Ammon's horn (tissue), 1 donor: ENCODE measurements at places on chromosomes 11 and 22.

DNA sequence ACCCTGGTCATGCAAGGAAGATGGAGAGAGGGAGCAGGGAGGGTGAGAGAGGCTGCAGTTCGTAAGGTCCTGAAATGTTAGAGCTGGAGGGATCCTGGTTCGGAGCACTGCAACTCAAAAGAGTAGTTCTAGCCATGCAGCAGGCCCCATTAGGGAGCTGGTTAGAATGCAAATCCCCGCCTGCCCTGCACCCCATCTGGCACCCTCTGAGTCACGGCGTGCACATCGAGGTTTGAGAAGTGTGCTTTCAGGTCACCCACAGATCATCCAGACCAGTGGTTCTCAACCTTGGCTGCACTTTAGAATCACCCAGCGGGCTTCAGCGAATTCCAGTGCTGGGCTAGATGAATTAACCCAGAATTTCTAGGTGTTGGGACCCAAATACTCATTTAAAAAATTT, 48.2 kb downstream of the ST3GAL4 start:
- DNase-seq = no peak

DNA sequence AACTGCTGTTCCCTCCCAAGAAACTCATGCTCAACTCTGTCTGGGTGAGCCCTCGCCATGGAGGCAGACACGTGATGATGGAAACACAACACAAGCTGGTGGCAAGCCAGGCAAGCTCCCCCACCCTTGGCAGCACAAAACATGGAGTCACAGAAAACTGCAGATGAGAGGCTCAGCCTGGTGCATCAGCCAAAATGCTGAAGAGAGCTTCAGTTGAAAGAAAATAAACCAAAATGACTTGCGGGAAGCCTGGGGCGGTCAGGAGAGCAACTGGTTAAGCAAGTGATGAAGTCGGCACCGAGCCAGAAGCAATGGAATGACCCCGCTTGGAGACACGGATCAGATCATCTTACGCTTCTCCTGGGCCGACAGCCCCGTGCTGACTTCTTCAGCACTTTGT, 68.3 kb downstream of the C11orf58 start:
- peak; percentile 67 for DNase-seq

DNA sequence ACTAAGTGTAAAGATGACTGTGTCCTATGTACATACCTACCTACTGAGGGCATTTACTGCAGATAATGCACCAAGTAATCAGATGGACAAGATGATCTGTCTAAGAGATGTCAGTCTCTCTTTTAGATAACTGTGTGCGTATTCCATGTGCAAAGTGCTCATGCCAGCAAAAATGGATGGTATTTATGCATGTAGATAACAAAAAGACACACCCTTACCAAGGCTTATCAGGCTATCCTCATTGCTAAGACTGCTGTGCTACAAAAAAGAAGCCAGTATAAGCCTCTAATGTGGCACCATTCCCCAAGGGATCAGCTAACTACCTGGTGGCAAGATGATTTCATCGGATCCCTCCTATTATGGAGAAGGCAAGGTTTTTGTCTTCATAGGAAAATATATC, 34.3 kb upstream of the CD44 start:
- no peak for DNase-seq

DNA sequence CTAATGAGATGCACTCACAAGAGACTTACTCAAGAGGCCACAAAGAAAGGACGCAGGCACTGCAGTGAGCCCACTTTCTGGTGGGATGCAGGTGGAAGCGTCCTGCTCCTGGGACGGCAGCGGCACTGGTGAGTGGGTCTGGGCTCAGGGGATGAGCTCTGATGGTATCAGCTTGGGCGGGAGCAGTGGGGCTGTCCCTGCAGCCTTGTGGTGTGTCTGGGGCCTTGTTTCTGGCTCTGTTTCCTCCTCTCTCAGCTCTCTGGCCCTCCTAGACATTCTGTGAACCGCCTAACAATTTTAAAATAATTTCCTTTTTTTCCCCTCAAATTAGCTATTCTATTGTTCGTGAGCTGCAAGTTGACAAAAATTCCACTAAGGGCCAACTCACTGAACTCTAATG, 8.8 kb upstream of the ST14 start:
- DNase-seq = no peak

DNA sequence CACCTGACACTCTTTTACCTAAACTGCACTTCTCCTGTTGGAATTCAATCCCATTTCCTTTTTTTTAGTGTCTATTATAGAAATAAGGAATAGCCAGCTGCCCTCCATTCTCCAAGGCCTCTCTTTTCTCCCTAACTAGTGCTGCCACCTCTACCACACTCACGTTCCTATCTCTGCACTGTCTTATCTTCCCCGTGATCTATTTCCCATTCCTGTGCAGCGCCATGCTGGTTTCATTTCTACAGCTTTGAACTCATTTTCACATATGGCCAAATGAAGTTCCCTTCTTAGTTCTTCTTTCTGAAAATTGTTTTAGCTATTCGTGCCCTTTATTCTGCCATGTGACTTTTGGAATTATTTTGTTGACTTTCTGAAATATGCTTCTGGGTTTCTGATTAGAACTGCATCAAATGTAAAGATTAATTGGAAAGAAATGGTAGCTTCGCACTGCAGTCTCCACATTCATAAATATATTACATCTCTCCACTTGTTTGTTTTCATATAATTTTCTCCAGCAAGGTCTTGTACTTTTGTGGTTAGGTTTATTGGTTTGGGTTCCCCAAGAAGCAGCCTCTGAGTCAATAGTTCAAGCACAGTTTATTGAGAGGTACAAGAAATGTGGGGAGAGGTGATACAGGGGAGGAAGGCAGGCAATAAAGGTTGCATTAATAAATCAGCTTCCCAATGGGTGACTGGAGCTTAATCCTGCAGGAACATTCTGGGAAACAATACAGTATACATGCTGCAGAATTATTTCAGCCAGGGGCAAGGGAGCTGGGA, 43.7 kb upstream of the DRD2 start:
- DNase-seq = no peak

DNA sequence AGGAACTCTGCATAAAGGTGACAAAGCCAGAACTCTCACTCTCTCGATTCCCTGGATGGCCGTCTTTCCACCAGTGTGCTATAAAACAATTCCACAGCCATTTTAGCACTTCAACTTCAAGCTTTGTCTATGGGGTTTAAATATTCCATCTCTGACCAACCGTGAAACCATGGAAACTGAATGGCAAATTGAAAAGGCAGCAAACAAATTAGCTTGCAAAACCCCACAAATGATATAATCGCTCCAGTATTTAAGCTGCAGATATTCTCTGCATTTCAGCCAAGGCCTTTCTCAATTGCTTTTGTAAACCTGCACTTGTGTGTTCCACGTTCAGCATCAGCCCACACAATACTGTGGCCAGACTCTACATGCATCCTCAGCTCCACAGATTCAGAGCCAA, 131.7 kb upstream of the ISX start:
- DNase-seq = peak; percentile 33
